ENCODE measurements at places on chromosomes 6 and 20.
A peak's percentile ranks its signal among the peaks of the same experiment; 100 is the strongest.

DNA sequence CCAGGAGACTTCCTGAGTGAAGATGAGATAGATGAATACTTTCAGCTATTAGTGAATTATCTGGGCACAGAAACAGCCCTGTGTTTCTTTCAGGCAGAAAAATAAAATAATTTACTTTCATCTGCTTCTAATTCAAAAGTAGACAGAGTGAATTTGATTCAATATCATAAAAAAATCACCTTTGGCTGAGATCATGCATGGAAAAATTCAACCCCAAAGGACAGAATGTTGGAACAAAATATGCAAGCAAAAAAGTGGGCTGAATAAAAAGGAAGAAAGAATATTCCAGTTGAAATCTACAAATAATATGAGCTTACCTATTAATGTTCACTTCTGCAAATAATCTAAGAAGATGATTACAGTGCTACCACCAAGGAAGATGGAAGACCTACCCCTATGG lies 546.9 kb downstream of the TFAP2B start:
- no peak for DNase-seq

GRCh38 chr6:164142322-164142721 lies 727.8 kb downstream of the QKI start:
- no peak for DNase-seq

DNA sequence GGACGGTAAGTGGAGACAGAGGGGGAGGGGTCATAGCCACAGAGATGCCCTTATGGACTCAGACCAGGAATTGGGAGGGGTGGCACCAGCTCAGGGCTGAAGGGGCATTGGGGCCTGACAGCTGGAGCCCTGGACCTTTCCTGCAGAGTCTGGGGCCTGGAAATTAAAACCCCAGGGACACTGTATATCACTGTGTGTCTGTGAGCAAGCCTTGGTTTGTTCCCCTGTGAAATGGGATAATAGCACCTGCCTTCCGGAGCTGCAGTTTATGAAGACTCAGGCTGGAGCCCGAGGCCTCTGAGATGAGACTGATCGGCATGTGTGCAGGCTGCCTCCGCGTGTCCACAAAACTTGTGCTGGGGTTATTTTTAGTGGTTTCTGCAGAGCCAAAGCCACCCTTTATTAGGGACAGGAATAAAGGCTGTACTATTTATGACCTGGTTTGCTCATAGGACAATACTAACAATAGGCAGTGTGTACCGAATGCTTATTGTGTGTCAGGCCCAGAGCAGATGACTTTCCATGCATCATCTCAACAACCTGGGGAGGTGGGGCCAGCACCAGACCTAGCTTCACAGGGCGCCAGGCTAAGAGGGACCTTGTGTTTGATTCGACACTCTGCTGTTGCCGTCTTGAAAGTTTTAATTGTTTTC lies 22.6 kb downstream of the MYH7B start:
- DNase-seq = no peak

DNA sequence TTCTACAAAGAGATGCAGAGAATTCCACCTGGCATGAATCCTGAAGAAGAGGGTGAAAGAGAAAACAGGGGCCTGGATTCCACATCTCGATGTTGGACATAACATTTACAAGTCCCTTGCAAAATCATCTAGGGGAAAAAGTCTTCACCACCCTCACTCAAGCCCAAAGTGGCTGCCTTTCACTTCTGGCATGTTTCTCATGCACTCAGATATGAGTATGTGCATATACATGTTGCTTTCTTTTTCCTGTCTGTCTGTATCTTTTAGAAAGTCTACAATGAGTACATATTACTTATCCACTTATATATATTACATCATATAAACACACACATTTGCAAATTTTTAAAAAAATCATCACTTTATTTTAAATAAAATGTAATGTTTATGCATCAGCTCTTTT lies 159.3 kb downstream of the KIF6 start:
- DNase-seq = no peak

DNA sequence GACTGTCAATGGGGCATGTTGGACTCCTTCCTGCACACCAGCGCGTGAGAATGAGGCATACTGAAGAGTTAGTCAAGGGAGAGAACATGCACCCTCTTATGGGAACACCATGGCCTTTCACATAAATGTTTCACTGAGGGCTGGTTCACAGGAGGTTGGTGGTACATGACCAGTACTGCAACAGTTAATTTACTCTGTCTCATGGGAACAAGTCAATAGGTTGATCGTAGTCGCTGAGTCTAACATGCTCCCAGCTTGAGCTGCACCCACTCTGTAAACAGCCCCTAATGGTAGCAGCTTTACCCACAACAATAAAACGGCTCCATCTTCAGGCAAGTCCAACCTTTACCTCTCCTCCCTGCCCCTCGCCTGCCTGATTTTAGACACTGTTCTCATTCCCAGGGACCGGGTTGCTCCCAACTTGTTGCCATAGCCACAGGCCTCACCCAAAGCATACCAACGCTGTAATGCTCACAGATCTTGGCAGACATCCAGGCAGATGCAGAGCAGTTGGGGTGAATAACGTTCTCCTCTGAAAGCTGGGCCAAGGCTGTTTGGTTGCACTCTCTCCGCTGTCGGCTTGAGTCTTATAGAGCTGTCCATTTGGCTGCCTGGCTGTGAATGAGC lies 111.3 kb downstream of the LY86 start:
- no peak for DNase-seq

DNA sequence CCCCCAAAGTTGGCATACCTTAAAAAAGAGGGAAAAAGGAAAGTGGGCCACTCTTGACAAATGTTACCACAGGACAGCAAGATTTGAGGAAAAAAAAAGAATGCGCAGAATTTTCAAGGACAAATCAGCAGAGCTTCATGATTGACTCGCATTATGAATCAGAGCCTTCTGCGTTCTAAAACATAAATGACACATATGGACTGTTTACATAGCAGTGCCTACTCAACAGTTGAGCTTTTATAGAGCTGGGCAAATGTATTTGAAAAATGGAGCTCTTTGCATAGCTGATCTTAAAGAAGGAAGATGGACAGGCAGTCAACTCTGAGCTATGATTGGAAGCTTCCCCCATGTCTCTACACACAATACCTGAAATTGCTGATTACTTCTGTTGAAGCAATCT lies 213.2 kb upstream of the NT5E start:
- DNase-seq = no peak

GRCh38 chr6:111610548-111611172 lies 5.0 kb upstream of the TRAF3IP2 start:
- no peak for DNase-seq

DNA sequence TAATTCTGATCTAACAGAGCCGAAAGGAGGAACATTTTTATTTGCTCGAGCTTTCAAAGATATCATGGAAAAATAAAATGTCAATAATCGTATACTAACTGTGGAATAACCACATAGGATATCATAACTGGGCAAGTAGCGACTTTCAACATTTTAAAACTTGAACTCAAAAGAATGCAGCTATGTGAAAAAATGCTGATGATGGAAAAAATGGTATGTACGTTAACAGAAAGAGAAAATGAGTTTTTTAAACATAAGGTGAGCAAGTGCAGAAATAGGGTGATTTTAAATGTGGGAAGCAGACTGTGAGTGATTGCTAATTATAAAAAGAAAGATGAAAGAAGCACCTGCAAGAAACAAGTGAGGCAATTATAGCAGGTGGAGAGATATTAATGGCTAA lies 238.3 kb upstream of the HSF2 start:
- no peak for DNase-seq

- peak; percentile 43 for DNase-seq
Measured at GRCh38 chr20:51512645-51513044, 29.9 kb downstream of the NFATC2 start.

DNA sequence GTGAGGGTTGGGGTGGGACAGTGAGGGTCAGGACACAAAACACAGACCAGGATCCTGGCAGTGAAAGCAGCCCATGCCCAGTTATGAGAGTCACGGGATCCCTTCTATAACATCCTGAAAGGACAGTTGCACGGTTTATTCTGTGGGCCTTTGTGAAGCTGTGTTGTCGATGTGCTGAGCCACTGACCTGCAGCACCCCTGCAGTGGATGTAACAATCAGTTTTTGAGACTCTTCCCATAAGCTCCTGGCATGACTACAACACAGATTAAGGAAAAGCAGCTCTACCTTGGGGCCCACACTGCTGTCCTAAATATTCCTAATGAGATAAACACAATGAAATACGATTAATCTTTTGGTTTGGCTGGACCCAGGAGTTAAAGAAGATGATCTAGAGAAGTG lies 3.7 kb downstream of the PYGB start:
- no peak for DNase-seq

- DNase-seq = no peak
Measured at GRCh38 chr6:131728296-131728939, 17.6 kb upstream of the CTAGE9 start.

Measured in activated T-cell treated with anti-CD3 and anti-CD28 coated beads, Interleukin-2, amount 50 U/mL, for 48 hours (primary cell).